ENCODE measurements at places on chromosomes 3 and 15.

DNA sequence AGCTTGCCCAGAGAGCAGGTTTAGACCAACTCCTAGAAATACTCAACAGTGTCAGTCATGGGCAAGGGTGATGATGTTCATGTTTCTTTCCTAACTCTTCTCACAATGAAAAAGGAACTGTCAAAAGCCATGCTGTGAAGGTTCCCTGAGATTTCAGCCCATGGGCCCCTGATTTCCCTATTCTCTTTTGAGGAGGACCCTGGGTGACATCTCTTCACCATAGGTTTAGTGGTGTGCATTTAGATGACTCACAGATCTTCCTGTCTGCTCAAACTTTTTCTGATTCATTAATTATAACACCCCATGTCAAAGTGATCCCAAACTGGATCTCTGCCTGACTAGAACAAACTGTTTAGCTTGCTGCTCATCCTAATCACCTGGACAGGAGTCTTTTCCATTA lies 108.0 kb downstream of the BBX start:
- no peak for DNase-seq

- DNase-seq = no peak
Measured at GRCh38 chr3:57545636-57546268, 1.6 kb upstream of the DNAH12 start.

DNA sequence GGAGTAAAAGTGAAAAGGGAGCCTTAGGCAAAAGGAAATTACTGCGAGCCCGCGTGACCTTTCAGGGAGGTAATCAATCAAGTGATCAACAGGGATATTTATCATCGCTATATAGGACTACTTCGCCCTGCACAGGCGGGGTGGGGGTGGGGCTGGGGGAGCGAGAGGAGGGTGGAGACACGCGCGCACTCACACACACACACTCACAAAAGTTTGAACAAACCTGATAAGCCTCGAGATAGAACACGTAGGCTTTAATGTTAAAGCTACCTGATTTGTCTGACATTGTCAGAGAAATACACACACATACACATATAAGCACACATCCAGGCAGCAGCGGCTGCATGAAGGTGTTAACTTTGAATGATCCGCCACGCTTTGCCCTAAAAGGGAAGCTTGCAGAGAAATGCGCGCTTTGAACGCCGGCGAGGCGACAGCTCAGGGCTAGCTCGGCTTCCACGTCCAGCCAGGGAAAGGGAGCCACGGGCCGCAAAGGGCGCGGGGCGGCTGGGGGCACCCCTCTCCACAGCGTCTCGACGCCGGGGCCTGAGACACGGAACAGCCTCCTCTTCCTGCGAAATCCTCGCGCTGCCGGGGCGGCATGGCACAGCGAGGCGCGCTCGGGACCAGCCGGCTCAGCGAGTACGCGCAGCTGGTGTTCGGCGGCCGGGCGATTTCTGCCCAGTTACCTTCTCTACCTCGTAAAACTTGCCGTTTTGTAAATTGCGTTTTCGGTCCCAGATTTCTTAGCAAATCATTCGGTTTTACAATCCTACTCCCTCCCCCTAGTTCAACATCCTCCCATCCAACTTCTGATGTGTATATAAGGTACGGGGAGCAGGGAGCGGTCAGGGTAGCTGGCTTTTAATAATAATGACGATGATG lies 4.8 kb upstream of the MECOM start:
- no peak for DNase-seq

DNA sequence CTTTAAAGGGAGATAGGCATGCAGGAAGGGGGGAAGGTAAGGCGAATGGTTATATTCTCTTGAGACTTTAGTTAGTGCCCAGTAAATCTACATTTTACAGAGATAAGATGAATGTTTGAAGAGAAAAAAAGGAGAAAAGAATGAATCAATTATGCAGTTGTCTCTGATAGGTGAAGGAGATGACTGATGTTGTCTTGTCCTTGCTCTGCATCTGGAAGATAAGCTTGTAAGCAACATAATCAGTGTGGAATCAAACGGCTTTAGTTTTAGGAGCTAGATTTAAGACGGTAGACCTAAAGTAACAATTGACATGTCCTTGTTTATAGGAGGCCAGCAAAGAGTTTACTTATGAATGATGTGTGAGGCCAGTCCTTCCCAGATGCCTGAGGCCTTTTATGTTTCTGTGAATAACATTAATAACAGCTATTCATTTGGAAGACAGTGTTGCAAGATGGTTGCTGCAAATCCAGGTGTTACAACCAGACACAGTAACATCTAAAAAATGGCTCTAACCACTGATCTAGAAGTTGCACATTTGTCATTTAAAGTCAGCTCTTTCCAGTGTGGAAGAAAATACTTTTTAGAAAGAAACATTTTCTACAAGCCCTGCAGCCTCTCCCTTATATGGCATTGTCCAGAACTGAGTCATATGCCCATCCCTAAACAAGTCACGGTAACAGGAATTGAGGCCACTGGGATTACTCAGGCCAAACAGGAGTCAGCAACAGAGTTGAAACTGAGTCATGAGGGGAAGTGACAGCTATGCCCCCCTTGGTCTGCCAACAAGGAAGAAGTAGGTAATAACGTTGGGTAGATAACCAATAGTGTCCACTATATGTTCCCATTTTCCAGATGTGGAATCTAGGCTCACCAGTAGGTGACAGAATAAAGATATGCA lies 77.5 kb upstream of the FBN1 start:
- DNase-seq = no peak

DNA sequence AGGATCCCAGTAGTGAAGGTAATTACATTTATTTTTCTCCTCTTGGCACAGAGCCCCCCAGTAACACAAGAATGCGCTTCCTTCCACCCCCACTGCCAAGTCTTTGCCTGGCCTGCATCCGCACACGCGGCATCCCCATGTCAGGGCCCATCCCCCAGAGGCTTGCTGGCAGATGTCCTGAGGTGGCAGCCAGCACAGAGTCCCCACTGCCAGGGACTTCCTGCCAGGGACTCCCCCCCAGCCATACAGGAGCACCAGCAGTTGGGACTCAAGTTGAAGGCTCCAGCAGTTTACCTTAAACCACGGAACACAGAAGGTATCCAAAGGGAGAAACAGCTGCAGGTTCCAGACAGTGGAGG lies 41.0 kb downstream of the MEGF11 start:
- no peak for DNase-seq

GRCh38 chr15:67835297-67836133 lies 4.3 kb downstream of the RNU6-1 start:
- no peak for DNase-seq

GRCh38 chr3:28940530-28940929 lies 340.3 kb upstream of the RBMS3 start:
- no peak for DNase-seq

GRCh38 chr15:78350058-78350457 lies 9.9 kb downstream of the CRABP1 start:
- no peak for DNase-seq

DNA sequence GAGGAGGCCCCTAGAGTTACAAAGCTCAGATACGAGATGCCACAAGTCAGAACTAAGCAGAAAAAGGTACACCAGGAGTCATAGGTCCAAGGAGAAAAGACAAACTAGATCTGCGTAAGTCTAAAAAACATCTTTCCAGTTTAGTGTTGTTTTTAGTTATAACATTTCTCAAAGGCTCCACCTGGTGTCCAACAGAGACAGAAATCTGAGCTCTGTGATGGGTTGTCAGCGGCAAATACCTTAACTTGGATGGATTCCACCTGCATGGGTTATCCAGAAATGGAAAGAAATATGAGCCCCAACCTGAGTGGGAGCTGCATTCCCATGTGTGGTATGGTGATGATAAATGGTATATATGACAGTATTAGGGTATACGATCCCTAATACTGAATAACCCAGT lies 238.6 kb upstream of the CHRM5 start:
- DNase-seq = no peak

DNA sequence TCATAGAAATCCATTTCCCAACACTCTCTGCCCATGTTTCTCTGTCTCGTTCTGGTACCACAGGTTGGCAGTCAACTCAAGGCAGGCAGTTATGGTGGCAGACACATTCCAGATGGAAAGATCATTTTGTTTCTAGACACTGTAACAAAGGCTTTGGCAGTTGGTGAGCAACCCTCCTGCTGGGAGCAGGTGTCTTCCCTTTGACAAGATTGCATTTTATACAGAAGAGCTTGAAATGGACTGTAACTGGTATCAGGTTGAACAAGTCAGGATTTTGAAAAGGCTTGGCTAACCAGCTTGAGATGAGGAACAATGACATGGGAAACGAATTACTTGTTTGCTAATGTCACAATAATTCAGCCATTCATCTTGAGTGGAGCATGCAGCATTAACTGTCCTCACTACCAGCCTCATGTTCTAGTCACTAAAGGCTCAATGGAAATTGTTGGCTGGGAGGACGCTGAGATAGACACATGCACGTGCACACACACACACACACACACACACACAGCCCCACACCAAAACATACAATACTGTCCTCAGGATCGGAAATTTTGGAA lies 170.0 kb downstream of the SEMA6D start:
- DNase-seq = no peak

DNA sequence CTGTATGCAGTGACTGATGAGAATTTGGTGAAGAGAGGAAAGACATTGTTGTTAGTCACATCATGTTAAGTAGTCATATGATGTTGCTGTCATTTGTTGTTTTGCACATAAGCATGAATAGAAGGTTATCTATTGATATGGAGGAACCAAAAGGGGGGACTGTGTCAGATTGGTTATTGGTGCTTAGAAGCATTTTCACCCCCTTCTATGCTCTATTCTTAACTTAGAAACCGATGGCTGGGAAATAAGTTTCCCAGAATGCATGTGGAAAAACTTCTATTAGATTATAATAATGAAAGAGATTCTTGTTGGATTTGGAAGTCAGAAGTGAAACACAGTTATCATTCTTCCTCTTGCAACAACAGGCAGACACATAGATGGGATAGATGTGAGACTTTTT lies 33.2 kb upstream of the CADM2 start:
- no peak for DNase-seq

GRCh38 chr3:99669879-99670555 lies 31.6 kb downstream of the COL8A1 start:
- no peak for DNase-seq

DNA sequence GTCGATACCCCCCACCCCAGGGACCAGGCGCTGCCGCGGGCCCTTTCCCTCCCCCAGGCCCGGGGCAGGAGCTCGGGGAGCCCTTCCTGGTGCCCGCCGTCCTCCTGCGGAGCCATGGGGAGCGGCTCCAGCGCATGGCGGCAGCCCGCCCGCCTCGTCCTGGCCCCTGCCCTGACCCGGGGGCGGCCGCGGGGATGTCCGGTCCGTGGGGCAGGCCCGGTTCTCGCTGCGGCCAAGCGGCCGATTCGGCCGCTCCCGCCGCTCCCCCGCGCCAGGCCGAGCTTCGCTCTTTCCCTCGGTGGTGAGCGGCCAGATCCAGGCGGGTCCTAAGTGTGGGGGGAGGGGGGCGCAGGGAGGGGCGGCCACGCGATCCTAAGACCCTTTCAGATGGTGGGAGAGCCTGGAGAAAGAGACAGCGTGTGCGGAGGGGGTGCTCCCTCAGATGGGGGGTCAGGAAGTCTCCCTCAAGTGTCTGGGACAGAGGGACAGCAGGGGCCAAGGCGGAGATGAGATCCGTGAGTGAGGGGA lies 1.3 kb downstream of the NEIL1 start:
- DNase-seq = no peak

DNA sequence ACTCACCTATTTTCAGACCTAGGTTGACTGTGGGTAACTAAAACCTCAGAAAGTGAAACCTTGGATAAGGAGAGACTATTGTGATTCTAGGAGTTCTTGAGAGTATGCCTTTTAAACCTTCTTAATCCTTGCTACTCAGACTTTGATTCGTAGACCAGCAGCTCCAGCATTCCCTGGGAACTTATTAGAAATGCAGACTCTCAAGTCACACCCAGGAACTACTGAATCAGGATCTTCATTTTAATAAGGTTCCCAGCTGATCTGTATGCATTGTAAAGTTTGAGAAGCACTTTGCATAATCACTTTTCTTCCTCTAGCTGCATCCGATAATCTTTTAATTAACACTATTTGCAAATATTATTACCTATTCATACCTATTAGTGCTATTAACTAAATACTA lies 480.3 kb upstream of the KCNMB2 start:
- DNase-seq = no peak

DNA sequence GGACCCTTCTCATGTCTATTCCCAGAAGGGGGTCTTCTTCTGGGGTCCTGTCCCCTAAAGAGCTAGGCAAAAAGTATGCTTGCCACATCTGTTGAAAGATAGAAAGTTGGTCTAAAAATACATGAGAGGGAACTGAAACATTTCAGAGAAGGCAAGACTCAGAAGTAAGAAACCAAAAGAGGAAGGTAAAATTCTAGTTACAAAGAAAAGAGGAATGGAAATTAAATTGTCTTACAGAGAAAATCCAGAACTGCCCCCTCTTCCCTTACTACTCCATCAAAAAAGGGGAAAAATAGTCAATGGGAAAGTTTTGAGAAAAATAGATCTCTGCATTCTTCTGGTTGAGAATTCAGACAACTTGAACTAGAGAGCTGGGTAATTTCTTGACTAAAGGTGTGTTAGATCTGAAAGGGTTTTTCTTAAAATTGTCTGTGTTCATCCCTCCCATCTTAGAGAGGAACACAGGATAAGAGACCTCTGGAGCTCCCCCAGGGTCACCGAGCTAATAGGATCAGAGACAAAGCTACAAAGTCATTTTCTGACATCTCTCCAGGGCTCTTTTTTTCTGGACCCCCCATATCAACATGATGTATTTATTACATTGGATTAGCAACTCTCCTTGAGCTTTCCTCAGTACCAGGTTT lies 32.3 kb upstream of the CCR2 start:
- DNase-seq = no peak

DNA sequence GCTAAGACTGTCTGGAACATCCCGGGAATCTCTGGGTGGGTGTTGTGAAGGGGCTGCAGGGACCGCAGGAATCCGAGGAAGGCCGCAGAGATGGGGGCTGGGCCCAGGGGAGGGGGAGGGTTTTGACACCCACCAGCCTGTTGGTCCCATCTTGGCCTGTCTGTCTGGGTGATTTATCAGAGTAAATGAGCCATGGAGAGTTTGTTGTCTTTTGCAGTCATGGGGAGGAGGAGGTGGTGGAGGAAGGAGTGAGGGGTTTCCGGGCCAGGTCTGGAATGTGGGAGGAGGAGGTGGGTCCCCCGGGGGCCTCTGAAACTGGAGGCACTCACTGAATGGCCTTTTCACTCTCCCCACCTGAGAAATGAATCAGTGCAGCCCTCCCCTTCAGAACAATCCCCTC lies 11.5 kb downstream of the SEMA3F start:
- no peak for DNase-seq

GRCh38 chr3:171390051-171390941 lies 69.9 kb downstream of the TNIK start:
- no peak for DNase-seq

- peak; percentile 53 for DNase-seq
Measured at GRCh38 chr15:93305306-93305705, 216.3 kb upstream of the RGMA start.

- DNase-seq = no peak
Measured at GRCh38 chr3:34323517-34323916, 525.1 kb downstream of the PDCD6IP start.
